ENCODE measurements at places on chromosomes 3 and 15.

DNA sequence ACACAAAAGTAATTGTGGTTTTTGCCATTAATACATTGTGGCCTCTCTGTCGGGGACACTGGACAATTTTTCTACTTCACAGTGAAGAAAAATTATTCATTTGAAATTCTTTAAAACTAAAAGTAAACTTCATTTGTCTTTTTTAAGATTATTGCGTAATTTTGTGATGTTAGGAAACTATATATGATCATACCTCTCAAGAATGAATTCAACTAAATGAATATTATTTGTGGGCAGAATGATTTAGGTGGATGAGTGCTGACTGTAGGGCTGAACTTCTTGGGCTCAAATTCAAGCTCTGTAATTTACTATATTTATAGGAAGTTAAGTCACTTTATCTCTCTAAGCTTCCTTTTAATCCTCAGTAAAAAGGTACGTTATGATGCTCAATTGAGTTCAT is 441.2 kb downstream of the ROBO1 start:
- peak; percentile 24 for DNase-seq

DNA sequence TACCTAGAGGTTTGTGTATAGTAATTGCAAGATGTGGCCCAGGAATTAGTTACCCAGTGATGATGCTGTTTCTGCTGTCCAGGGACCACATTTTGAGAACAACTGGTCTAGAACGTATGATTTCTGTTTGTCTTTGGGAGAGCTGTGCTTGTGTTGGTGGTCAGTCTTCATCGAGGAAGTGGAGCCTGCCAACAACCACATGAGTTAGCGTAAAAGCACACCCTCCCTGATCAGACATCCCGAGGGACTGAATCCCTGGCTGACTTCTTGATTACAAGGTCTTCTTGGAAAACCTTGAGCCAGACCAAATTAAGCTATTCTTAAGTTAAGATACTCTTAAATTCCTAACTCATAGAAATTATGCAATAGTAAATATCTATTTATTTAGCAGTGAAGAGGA is 81.7 kb upstream of the ZPLD1 start:
- DNase-seq, result no peak

DNA sequence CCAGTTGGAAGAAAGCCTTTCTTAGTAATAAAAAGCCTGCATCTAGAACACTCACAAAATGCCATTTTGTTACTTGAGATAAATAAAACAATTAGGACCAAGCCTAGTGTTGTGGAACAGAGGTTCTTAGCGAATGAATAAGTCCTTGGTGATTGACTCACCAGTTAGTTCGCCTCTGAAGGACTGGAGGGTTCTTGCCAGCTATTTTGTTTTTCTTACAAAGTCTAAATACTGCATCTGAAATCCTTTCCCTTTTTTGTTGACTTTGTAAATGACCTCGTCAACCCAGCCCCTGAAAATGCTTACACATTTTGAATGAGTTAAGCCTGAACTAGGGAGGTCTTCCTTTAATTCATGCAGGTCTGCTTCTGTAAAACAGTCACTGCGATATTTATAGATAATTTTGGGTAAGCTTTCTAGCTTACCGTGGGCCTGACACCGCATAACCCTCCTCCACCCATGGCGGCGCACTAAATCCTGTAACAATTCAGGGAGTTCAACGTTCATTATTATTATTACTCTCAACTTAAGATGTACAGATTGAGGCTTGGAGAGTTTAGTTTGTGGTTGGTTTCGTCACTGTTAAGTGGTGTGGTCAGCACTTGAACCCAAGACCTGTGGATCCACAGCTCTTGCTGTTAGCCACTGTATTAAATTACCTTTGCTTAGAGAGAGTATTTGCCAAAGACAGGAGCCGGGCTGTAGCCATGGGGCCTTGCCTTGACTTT is 45.0 kb upstream of the SACM1L start:
- peak; percentile 90 for DNase-seq

DNA sequence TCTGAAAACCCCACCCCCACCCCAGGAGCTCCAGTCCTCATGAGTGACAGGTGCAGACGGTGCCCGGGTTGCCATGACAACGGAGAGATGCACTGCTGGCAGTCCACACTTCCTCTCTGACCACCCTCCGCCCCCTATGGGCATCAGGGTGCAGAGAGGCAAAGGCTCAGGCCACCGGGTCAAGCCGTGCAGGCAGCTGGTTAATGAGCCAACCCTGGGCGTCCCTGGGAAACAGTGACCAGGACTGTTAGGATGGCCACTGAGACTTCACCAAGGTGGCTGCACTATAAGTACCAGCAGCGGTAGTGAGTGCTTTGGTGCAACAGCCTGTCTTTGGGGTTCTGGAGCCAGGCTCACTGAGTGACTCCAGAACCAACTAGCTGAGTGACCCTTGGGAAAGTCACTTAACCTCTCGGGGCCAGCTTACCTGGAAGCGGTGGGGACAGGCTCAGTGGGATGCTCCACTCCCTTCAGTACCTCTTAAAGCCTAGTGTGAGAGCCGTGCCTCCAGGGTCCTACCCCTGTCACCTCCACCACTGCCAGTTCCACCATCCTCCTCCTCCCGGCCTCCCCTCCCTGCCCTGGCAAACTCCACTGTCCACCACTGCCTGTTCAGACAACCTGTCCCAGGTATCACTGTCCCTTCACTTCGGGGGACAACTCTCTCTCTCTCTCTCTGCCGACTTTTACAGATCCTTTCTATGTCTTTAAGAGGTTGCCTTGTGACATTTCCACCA is 121.0 kb upstream of the PRR20G start:
- no peak for DNase-seq

DNA sequence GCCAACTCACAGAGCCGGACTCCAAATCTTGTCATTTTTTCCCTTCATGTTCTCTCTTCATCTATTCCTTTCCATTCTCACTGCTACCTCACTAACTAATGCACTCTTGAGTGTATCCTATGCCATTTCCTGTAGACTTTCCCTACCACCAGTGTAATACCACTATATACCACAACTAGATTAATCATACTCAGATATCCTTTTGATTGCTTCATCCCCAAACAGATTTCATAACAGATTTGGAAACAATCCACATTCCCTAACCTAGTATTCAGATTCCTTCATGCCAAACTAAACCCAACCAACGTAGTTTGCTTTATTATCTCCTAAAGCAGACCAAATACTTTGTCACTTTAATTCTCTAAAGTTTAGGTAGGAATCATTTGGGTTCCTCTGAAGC is 2.6 kb upstream of the PLOD2 start:
- DNase-seq, result peak; percentile 95

DNA sequence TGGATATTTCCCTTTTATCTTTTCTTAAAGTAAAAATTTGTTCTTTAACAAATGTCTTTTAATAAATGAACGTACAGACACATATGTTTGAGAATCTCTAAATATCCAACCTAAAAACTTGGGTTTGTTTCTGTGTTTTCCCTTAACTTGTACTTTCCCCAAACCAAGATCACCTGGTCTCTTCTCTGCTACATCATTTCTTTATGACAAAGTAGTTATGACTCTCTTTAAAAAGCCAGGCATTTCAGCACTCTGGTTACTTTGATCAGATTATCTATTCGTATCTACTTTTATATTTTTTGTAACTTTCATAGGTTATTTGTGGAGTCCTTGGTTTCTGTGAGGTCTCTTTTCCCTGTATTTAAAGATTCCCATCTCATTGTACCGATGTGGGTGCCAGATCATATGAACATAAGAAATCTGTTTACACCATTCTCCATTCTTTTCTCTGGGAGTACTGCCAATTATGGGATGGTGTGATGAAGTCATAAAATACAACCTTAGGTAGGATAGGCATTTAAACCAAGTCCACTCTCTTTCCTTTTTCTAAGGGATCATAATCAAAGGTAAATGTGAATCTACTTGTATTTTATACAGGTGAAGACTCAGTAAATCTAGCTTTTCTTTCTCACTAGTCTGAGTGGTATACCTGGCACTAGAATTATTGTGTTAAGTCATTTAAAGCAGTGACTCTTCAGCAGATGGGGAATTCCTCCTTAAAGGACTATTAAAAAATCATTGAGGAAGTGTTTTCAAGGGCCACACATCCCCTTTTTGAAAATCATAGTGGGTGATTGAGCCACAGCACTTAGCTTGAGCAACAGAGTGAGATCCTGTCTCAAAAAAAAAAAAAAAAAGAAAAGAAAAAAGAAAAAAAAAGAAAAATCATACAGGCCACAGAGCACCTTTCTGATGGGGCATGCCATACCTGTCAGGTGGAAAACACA is 12.4 kb upstream of the NFKBIZ start:
- DNase-seq, result peak; percentile 61

- DNase-seq, result no peak
Observed at GRCh38 chr3:17087509-17087908, 202.8 kb downstream of the PLCL2 start.

GRCh38 chr15:99071091-99071680 is 33.7 kb upstream of the SYNM start:
- DNase-seq, result no peak

DNA sequence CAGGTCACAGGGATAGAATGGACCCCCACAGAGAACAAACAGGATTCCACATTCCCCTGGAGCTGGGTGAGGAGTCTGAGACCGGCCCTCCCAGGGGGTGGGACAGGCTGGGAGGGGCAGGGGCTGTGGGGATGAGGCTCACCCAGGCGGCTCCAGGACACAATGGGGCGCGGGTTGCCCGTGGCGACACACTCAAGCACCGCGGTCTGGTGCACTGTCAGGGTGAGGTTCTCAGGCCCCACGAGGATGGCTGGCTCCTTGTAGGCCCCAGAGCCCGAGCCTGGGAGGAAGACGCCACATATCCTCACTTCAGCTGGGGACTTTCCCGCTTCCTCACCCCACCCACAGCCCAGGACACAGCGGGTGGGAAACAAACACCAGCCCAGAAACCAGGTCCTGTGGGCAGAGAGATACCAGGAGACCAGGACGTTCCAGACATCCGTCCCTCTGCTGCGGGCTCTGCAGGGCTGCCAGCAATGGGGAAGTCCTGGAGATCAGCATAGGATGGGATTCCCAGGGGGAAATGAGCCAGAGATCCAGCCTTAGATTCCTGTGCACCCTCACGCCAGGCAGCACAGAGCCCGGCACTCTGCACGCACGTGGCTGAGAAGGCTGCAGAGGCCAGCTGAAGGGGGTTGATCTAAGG is 30.2 kb downstream of the RNU5B-1 start:
- no peak for DNase-seq

- no peak for DNase-seq
Observed at GRCh38 chr3:24037971-24038370, 92.9 kb downstream of the NR1D2 start.

DNA sequence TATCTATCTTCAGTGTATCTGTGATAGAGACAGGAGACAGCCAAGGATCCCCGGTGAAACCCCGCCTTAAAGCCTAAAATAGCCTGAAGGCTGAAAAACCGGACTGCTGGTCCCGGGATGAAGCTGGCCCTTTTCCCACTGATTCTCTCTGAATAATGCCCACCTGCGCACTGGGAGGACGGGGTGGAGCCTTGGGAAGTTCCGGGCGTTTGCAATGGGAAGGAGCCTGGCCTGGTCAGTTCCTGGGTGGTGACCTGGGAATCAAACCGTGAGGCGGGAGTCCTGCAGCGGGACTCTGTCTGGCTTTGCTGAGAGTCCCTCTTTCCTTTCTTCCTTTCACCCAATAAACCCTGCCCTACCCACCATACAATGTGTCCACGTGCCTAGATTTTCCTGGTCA is 157.9 kb downstream of the C3orf38 start:
- DNase-seq, result no peak

- DNase-seq, result no peak
Observed at GRCh38 chr3:158350971-158351370, 220.0 kb upstream of the MLF1 start.

DNA sequence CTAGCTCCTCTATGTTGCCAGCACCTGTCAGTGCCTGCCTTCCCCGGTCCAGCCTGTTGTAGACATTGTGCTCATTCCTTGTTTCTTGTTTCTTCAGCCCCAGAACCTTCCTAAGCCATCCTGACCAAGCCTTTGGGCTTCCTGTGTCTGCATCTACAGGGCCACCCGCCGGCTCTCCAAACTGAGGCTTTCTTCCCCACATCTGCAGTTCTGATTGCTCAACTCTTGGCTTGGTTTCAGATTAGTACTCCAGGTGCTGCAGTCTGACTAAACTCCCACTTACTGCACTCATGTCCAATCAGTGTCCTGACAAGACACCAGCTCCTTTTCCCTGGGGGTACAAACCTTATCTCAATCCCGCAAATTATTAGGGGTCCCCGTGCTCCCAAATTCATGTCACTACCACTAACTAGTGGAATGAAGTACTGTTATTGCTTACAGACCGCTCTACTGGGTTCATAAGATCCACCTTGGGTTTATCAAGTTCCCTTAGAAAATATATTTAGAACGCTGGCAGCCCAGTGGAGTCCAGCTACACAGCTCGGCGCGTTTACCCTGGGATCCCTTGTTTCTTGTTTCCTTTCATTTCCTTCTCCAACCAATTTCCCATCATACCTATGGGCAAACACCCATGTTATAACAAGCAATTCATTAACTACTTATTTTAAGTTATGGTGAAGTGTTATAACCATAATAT is 114.2 kb upstream of the TJP1 start:
- no peak for DNase-seq

DNA sequence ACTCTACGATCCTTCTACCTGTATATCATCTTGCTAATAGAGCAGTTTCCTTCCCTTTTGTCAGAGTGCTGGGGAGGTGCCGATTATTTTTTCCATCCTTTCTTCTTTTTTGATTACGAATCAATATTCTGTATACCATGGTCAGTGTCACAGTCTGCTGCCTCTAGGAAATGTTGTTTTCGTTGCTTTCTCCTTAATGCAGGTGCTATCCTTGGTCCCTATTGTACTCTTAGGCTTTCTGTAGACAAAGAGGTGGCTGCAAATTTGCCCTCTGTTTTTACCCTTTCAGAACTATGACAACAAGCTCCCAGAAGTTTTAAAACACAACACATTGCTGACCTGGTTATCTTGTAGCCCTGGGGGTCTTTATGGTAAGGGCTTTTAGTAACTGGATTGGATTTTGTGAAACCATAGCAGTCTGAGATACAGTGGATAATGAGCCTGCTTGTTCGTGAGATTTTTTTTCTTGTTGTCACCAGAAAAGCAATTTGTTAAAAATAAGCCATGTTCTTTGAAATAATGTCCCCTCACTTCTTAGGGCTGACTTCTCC is 430.3 kb upstream of the TPM1 start:
- DNase-seq, result no peak

DNA sequence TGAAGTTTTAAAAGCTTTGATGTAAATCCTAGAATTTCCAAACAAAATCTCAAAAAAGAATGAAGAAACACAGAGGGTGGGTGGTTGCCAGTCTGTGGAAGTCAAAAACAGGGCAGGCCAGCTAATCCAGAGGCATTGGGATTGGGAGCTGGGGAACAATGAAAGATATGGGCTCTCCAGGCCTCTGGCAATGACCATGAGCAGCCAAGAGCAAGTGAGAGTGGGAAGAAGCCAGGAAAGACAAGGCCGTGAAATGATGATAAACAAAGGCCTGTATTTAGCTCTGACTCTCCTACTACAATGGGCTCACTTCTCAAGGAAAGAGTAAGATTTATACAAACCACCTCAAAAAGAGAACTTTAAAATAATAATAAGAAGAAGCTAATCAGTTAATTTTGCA is 248.5 kb downstream of the ZMAT3 start:
- peak; percentile 2 for DNase-seq

GRCh38 chr15:38972831-38973230 is 408.2 kb upstream of the RASGRP1 start:
- DNase-seq, result no peak

- peak; percentile 18 for DNase-seq
Observed at GRCh38 chr3:23701716-23702597, 103.8 kb upstream of the UBE2E1 start.

All from HCEC 1CT (cell line).